ENCODE measurements at places on chromosomes 7 and 10.

DNA sequence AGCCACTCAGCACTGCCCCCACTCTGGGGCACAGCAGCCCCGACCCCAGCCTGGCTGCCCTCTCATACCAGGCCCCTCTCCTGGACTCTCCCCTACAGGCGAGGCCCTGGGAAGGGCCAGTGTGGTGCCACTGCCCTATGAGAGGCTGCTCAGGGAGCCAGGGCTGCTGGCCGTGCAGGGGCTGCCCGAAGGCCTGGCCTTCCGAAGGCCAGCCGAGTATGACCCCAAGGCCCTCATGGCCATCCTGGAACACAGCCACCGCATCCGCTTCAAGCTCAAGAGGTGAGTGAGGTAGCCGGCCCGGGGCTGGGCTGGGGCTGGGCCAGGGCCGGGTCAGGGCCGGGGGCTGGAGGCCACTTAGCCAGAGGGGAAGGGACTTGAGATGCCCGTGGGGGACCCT lies 64.3 kb downstream of the GTF2IRD1 start:
- no peak for DNase-seq

- no peak for DNase-seq
Measured at GRCh38 chr7:125090596-125090995, 161.0 kb upstream of the POT1 start.

- DNase-seq: no peak
Measured at GRCh38 chr7:156207306-156207705, 395.0 kb upstream of the SHH start.

- no peak for DNase-seq
Measured at GRCh38 chr10:44511601-44512000, 126.7 kb upstream of the CXCL12 start.

- DNase-seq: no peak
Measured at GRCh38 chr10:123833170-123833850, 58.3 kb downstream of the CPXM2 start.

GRCh38 chr10:88992921-88993524 lies 2.4 kb downstream of the FAS start:
- no peak for DNase-seq

DNA sequence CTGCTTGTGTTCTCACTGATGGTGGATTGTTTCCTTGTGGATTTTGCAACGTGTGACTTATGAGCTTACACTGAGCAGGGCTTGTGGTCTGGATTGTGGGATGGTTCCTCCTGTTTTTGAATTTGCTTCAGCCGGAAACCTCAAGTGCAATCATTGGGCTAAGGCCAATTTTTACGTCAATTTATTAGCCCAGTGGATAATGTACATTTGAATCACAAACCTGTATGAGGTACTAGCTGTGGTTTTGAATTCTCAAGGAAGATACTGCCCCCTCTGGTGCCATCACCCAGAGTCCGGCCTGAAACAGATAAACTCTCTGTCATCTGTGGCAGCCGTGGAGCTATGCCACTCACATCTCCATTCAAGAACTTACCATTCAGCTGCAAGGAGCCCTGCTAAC lies 7.3 kb upstream of the ZNF777 start:
- DNase-seq: no peak

DNA sequence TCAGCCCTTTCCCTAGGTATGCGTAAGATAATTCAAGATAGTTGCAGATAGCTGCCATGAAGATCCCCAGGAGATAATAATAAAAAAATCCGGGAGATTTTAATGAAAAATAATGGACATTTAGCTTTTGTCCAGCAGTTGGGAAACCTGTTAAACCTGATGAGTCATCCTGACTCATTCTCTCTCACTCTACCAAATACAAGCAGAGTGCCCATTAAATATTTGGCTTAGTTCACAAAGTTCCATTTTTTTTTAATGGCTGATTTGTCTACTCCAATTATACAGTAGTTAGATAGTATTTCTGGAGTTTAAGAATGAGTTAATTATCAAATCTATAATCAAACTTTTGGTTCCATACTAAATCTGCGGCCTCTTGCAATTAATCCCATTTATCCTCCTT lies 2.1 kb upstream of the SHTN1 start:
- no peak for DNase-seq

DNA sequence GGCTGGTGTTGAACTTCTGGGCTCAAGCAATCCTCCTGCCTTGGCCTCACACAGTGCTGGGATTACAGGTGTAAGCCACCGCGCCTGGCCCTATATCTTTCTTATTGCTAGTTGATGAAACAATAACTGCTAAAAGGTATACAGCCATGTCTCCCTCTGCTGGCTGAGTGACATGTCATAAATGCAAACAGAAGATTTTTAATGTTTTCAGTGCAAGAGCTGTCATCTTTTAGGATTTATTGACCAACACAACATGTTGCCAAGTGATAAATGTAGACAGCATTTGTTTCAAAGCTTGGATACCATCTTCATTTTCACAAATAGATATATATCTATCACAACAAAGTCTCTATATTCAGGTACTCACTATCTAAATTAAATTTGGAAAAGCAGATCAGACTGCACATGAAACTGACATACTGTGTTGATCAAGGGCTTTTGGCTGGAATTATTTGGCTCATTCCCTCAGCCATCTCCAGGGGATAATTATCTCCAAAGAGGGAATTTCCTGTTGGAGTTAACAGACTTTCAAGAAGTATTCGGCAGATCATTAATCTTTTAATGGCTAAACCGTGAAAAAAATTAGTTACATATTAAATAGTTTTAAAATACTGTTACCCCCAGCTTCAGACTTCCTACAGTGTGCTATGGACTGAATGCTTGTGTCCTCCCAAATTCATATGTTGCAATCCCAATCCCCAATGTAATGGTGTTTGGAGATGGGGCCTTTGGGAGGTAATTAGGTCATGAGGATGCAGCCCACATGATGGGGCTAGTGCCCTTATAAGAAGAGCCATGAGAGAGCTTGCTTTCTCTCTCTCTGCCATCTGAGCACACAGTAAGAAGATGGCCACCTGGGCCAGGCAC lies 41.3 kb upstream of the SRPK2 start:
- no peak for DNase-seq

DNA sequence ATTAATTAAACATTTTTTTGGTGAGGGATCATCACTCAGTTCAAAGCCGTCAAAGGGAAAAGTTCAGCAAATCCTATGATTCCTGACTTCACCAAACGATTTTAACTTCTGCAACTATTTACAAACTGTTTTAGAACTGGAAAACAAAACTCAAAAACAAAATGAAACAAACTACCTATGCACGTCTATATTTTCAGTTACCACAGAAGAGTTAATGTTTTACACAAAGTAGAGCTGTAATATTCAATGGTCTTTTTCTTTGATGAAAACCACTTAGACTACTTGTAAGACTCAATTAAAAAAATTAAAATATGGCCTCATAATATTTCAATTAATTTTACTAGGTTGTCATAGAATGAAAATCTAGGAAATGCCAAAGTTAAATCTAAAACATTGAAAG lies 131.5 kb downstream of the ATE1 start:
- DNase-seq: no peak

- DNase-seq: no peak
Measured at GRCh38 chr7:20216406-20217036, 663 bp downstream of the MACC1 start.

DNA sequence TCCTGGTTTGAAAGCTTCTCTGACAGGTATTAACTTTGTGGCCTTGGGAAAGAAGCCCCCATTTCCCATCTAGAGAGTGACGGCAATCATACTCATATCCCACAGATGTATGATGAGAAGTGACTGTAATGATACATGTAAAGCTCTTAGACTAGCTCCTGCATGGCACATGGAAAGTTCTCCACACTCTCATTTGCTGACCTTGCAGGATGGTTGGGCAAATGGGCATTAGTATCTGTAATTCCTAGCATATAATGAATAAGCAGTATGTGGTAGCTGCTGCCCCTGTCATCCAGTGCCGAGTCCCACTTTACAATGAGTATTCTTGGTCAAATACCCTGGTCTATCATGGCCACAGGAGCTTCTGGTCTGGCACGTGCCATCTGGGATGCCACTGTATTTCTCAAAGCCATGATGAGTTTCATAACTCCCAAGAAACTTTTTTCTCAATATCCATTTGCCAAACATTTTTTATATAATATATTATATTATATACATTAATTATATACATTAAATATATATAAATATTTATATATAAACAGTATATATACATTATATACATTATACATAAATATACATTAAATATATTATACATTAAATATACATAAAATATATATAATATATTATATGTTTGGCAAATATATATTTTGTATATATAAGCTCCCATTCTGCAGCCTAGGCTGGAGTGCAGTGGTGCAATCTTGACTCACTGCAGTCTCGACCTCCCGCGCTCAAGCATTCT lies 106.5 kb upstream of the FZD1 start:
- DNase-seq: no peak

DNA sequence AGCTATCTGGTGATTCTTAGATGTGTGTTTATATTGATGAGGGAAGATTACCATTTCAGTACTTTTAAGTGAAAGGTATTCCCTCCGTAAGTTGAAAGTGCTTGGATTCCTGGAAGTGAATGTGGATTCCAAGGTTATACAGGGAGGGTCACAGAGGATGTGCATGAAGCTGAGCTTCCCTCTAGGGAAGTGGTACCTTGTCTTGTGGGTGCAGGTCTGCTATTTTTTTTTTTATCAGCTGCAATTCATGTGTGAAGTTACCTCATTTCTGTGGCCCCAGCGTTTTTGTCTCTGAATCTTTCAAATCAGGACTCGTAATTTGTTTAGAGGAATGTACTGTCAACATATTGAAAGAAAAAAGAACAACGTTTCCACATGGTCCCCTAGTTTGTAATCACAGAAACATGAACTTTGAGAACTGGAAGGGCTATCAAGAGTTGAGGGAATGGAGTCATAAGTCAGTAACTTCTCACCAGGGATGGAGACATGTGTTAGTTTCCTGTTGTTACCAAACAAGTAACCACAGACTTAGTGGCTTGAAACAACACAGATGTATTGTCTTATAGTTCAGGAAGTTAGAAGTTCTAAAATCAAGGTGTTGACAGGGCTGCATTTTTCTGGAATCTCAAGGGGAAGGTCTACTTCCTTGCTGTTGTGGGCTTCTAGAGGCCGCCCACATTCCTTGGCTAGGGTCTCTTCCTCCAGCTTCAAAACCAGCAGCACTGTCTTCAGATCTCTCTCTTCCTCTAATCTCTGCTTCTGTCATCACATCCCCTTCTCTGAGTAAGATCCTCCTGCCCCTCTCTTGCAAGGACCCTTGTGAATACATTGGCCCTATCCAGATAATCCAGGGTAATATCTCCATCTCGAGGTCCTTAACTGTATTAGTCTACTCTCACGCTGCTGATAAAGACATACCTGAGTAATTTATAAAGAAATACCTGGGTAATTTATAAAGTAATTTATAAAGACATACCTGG lies 64.4 kb downstream of the RAB18 start:
- DNase-seq: no peak

DNA sequence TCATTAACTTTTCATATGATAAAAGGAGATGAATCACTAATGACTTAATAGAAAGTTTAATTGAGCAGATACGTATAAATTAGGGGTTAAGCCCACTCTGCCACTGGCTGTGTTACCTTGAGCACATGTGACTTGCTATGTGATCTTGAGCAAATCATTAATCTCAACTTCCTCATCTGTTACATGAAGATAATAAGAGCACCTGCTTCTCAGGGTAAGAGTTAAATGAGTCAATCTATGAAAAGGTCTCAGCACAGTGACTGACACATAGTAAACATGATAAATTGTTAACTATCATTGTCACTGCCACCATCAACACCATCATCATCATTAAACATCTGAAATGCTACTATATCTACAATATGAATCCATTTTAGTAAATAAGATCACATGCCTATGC lies 110.8 kb downstream of the TPK1 start:
- no peak for DNase-seq

DNA sequence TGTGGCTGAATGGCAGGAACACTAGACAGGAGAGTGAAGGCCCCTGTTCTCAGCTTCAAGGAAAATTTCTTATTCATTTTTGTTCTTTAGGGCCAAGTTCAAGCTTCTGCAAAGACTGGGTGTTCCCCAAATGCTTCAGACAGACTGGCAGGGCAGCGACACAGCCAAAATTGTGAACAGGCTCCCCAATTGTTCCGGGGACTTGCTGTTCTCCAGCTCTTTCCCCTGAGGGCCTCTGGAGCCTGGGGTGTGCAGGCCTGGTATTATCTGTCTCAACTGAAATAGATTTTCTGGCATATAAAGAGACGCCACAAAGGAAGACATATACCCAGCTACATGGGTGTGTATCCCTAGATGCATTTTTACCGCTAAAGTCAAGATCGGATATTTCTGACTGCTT lies 30.3 kb upstream of the PLCE1 start:
- no peak for DNase-seq

DNA sequence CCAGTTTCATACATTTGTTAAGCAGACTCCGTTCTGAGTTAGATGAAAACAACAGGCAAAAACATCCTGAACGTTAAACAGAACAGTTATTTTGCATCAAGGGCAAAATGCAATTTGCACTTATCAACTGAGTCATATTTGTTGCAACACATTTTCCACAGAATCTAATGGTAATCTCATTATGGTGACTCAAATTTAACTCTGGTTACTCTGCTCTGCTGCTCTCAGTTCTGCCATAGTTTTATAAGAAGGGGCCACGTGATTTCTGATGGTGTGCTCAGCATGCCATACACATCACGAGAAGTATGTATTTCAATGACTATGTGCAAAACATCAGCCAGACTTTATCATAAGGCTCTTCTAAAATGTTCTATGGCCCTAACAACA lies 148.8 kb downstream of the CHCHD3 start:
- DNase-seq: no peak

DNA sequence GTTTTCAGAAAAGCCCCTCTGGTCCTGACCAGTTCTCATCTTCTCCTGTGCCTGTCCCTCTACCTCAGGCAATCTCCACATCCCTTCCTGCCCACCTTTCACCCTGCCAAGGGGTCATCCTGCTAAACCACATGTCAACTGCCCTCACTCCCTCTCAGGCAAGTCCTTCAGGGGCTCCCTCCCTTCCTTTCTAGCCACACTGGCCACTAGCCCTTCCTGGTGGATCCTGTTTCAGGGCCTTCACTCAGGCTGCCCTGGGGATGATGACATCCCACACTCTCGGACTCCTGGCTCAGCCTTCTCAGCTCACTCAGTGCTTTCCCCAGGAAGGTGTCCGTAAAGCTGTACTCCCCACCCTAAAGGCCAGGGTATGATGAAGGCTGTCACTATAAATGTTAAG lies 13.4 kb downstream of the STEAP1B start:
- DNase-seq: no peak
